Glutamatergic neuron (in vitro differentiated cells): ENCODE measurements at places on chromosomes 7 and 10. TPM values are rescaled to one million over a fixed set of nuclear protein-coding genes. Genes with fewer than 3 reads are reported as not detected.

Gene ALOX5
- 8.4 TPM for total RNA-seq

Gene SEMA3A
- total RNA-seq, result 16.3 TPM

Gene CABCOCO1
- total RNA-seq, result not detected

Gene CASTOR2
- total RNA-seq, result 74.2 TPM

Gene ZCWPW1
- 1.8 TPM for total RNA-seq

- no peak for DNase-seq
Measured at GRCh38 chr7:151456276-151456675, 16.3 kb upstream of the CRYGN start.

- DNase-seq, result no peak
Measured at GRCh38 chr7:82360591-82361368, 82.8 kb downstream of the CACNA2D1 start.

DNA sequence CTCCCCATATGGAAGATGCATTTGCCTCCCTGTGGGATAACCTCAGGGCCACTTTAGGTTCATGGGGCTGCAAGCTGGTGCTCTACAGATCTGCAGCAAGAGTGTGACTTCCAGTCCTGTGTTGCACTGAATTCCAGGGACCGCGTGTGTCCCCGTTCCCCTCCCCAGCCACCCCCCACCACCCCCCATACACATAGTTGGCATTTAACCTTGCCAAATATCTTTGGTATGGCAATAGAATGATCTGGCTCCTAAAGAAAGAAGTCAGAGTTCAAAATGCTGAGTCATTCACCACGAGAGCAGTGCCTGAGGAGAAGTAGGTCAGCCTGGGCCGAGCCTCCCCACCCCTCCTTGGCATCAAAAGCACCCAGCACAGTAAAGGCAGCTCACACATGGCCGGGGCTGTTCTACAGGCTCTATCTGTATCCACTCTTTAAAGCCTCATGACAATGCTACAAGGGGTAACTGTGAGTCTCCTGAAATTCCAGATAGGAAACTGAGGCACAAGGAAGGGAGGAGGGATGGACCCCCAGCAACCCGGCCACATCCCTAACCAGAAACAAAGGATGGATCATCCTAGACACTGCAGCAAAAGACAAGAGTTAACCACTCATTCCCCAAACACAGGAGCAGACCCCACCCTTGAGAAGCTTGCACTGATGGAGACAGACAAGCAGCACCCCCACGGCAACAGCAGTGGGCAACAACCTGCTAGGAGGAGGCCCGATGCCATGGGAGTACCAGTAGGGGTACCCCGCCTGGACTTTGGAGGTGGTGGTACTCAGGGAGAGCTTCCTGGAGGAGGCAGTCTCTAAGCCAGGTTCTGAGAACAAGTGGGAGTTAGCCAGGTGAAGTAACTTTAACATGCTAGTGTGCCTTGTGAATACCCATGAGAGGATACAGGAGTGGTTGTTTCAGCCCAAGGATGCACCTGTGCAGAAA lies 70.3 kb upstream of the NANOS1 start:
- no peak for DNase-seq

DNA sequence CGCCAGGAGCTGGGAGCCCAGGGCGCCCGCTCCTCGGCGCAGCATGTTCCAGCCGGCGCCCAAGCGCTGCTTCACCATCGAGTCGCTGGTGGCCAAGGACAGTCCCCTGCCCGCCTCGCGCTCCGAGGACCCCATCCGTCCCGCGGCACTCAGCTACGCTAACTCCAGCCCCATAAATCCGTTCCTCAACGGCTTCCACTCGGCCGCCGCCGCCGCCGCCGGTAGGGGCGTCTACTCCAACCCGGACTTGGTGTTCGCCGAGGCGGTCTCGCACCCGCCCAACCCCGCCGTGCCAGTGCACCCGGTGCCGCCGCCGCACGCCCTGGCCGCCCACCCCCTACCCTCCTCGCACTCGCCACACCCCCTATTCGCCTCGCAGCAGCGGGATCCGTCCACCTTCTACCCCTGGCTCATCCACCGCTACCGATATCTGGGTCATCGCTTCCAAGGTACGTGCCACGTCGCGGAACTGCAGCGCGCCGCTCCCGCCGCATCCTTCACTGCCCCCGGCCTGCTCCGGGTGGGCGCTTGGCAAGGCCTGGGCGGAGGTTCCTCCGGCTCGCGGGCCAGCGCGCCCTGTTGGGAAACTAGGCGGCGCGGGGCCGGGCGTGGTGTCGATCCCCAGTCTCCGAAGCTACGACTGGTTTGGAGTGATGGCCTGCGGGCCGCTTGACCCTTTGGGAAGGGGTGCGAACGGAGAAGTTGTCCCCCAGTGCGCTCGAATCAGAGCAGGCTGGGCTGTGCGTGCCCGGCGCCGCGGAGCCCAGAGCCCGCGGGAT lies 868 bp downstream of the EMX2 start:
- DNase-seq, result peak; percentile 72

DNA sequence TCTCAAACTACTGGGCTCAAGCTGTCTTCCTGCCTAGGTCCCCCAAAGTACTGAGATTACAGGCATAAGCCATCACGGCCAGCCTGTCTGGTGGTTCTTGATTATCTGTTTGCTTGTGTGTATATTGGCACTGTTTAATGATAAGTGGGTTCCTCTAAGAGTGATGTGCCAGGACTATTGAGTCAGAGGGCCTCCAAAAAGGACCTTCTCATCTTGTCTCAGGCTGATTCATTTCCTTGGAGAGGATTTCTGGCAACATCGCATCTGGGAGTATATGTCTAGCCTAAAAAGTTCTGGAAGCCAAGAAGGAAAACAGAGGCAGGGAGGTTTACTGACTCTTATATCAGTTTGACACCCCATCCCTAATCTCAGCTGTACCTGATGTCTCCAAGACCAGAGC lies 27.1 kb upstream of the AKAP9 start:
- DNase-seq, result no peak

DNA sequence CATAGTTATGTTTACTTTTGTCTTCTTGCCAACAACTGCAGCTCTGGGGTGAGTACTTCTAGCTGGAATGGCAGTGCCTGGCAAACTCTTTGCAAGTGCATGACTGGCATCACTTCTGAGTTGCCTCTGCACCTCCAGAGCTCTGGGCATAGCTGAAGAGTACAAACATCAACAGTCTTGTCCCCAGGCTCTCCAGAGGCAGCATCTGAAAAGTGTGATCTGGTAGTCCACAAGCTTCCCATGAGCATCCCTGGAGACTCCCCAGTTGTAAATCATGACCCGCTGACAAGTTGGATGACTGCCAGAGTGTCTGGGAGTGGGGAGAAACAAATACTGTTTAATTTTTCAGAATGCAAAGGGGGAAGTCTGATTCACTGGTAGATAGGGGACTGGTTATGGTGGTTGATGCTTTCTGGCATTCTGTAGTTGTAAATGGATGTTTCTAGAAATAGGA lies 138.9 kb upstream of the CDK13 start:
- no peak for DNase-seq

DNA sequence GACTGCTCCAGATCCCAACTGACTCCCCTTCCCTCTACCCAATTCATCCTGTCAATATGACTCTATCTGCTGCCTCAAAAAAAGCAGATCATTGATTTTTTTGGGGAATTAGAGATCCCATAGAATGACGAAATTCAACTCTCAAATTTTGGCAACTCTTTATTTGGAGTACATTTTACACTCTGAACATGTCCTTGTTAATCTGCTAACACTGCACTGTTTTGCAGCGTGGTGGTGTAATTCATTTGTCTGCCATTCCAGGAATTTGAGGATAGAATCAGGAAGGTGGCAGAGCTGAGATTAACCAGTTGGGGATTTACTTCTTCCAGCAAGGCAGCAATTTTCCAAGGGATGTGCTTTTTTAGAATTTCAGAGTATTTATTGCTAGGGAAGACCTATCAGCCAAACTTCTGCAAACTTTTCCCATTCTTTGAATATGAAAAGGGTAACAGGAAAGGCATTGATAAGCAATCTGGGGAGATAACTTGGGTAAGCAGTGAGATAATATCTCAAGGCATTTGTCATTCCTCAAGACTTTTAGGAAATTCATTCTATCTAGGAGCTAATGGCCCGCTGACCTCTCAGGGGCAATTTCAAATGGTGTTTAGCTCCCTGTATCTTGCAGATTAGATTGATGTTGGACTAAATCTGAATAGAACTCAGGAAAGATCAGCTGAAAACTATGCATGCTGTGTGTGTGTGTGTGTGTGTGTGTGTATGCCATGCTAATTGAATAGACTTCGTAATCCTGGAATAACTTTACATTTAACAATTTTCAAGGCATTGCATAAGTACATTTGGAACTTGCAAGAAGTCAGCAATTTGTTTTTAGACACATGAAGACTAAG lies 9.7 kb downstream of the BAMBI start:
- DNase-seq, result no peak

GRCh38 chr10:27433976-27434375 lies 70.1 kb upstream of the RAB18 start:
- no peak for DNase-seq

GRCh38 chr7:47786557-47787248 lies 161.6 kb downstream of the PKD1L1 start:
- DNase-seq, result no peak

DNA sequence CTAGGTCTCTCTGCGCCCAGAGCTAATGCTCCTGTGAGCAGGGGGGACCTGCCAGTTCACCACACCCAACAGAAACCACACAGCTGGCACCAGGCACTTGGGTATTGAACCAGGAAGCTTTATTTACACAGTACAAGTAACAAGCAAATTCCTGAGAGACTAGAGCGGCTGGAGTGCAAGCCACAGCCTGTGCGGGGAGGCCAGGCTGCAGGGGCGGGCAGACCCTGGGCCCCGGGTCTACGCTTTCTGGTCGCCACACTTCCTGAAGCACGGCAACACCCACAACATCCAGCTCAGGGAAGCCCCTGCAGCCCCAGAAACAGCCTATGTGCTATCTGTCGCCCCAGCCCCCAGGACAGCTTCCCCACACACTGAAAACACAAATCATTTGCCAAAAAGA lies 125.0 kb downstream of the FAM53B start:
- no peak for DNase-seq

- DNase-seq, result no peak
Measured at GRCh38 chr7:128924707-128925588, 12.8 kb upstream of the IRF5 start.

DNA sequence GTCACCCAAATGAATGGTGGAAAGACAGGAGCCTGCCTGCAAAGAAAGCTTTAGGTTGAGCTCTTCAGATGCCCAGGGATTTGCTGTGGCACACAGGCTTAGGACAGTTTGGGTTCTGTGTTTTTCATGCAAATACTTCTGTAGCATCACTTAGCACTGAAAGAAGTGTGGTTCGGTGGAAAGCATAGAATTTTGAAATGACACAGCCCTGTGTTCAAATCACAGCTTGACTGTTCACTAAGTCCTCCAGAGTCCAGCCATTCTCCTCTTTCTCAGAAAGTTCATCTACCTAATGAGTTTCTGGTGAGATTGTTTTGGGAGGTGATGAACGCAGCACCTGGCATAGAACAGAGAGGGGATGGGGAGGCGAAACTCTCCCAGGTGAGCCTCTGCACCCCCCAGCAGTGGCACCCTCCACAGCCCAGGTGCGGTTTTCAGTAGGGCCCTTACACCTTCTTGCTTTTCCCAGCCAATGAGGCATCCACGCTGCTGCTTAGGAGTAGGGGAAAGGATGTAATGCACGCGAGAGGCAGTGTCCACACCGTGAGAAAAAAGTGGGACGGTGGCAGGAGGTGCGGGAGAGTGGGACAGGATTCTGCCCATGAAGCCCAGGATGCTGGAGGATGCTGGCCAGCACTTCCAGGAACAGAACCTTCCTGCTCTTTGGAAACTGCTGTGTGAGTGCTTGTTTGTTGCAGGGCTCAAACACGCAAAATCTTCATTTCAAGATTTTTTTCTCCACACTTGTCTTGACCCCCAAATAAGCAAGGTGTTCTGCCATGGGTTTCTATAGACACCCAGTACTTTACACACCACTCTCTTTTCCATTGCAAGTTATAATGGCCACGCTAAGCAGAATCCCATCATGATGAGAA lies 11.6 kb downstream of the EN2 start:
- DNase-seq, result no peak
